ENCODE measurements at places on chromosomes 1 and 21.

GRCh38 chr1:171506525-171507304 lies 21.4 kb downstream of the PRRC2C start:
- DNase-seq: no peak

- DNase-seq: no peak
Observed at GRCh38 chr1:230749150-230749549, 2.0 kb downstream of the CAPN9 start.

- no peak for DNase-seq
Observed at GRCh38 chr1:90149101-90149500, 154.2 kb downstream of the ZNF326 start.

DNA sequence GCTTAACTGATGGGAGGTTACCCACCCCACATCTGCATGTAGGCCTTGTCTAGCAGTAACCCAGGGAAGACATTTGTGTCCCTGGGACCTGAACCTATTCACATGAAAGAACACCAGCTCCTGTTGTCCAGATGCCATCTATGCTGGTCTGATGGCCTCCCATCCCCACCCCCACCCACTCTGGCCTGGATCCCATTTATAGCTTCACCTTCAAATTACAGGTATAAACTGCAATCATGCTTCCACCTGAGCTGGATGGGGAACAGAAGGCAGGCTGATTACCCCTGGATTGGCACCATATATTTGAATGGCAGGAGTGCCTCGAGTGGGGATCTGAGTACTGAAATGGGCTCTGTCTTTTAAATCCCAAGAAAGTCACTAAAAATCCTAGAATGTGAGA lies 312.7 kb upstream of the USP24 start:
- DNase-seq: no peak

DNA sequence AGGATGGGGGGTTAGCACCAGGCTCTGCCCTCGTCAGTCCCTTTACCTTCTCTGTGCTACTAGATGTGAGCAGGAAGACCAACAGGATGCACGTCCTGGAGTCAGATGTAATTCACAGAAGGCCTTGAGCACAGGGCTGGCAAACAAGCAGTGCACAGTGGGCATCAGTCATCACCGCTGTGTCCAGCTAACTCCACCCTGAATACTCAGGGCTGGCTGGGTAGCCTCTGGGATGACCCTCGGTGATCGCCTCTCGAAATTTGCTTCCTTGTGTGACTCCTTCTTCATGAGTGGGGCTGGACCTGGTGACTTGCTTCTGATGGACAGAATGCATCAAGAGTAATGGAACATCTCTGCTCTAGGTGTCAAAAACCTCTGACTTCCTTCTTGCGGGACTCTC lies 92.2 kb upstream of the TMPRSS2 start:
- no peak for DNase-seq

DNA sequence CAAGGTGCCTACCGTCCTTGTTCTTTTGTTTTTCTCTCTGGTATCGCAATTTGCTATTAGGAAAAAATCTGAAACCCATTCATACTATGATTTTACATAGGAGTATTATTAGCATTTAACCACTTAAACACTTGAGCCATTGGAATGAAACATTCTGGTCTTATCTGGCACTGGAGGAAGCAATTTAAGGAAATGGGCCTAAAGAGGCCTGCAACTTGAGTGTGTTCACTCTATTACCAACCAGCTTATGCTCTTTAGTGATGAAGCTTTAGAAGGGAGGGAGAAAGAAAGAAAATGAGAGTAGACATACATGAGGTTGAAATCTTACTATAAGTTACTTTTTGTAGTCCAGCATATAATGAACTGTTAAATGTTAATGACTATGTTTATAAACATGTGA lies 5.7 kb downstream of the GJA5 start:
- no peak for DNase-seq

DNA sequence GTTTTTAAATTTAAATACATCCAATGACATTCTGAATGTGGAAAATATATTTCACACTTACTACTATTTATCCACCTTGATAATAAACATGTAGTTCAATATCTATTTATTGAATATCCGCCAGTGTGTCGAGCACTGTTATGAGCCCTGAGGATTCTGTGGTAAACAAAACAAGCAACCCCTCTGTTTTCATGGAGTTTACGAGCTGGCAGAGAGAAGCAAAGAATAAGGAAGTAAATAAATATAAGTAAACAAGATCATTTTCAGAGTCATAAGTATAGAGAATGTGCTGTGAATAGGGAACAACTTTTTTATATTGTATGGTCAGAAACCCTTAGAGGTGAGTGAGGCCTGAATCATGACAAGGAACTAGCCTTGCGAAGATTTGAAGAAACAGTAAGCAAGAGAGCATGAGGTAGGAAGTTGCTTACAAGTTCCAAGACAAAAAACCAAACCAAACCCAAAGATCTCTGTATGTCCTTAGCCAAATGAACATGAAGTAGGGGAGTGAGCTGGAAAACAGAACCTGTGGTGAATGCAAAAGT lies 6.4 kb upstream of the SERBP1 start:
- DNase-seq: no peak

DNA sequence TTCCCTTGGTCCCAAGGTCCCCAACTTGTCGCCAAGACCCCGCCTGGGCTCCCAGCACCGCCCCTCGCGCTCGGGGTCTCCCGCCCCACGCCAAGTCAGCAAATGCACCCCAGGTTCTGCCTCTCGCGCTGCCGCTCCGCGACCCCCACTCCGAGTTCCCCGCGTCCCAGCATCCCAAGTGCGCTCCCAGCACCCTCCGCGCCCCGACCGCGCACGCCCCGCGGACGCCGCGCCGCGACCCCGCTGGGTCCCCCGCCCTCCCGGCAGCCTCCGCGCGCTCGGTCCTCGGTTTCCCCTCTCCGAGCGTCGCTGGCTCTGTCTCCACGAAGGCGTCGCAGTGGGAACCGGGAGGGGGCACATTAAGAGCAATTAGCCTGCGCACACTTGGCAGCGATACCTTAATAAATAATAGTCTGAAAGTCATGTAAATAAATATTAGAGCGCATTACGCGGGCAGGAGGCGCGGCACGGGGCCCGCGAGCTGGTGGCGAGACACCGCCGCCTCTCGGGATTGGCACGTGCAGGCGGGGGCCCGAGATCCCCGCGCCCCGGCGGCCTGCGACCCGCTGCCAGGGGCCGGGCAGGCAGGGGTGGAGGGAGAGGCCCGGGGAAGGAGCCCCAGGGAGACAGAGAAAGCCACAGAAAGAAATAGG lies 75.9 kb downstream of the VWA5B1 start:
- no peak for DNase-seq

GRCh38 chr1:62613325-62613727 lies 16.0 kb downstream of the ANGPTL3 start:
- no peak for DNase-seq

DNA sequence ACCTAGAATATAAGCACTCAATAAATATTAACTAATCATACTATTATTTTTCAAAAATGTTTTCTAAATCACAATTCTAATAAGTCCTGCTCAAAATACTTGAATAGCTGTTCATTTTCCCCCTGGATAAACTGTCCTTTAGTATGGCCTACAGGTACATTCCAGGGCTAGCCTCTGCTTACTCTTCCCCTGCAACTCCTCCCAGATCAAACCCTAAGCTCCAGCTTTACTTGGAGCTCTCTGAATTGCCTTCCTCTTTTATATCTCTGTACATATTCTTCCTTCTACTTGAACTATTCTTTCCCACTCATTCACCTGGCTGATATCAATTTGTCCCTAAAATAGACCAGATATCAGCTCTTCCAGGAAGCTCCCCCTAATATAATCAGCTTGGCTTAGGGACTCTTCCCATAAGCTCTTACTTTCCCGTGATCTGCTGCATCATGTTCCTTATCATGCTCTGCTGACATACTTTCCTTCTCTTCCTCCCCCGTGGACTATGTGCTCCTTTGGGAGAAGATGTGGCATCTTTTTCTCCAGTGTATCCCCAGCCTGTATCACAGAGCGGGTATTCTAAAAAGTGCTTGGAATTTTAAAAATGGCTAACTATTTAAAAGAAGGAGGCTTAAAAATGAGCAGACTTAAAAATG lies 43.1 kb upstream of the PIGC start:
- DNase-seq: no peak

DNA sequence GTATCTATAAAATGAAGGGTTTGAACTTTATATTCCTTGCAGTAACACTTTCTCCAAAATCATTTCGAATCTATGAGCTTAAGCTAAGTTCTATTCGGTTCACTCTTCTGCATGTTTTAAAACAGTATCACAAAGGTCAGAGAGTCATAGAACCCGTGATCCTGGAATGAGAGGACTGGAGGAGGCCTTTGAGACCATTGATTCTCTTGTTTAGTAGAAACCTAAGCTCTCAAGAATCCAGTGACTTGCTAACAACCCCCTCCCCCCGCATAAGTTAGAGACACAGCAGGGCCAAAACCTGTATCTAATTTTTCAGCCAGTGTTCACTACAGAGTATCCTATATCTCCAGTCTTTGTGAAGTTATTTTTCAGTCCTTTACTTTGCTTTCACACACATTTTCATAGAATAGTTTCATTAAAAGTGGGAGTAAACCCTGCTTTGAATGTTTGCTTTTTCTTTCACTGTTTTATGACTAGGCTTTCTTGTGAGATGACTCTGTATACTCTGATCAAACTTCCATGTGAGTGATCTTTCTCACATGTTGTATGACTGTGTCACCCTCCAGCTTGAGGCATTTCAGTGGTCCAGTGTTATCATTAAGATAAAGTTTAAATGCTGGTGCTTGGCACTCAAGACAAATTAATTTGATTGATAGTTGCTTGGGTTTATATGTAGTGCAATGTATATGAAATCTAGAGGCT lies 275.4 kb upstream of the SGIP1 start:
- no peak for DNase-seq

DNA sequence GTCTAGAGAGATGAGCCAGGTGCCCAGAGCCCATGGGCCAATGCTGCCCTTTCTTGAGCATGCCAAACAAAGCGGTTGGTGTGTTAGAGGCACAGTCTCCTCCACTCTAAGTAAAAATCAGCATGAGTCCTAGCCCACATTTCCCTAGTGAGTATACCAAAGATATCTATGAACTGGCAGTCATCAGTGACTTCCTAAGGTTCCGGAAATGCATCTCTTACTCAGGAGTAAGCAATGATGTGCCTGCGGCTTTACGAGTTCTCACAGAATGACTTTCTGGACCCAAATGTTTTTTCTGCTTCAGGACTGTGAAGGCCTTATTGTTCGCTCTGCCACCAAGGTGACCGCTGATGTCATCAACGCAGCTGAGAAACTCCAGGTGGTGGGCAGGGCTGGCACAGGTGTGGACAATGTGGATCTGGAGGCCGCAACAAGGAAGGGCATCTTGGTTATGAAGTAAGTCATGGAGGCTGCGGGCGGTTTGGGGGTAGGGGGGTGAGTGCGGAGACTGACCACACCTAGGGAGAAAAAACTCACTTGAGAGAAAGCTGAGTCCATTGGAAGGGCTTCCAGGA lies 9.2 kb downstream of the PHGDH start:
- no peak for DNase-seq

- DNase-seq: no peak
Observed at GRCh38 chr1:27885114-27885528, 12.8 kb downstream of the THEMIS2 start.

- no peak for DNase-seq
Observed at GRCh38 chr1:205477121-205477758, 21.4 kb upstream of the BLACAT1 start.

- no peak for DNase-seq
Observed at GRCh38 chr1:237239248-237239647, 197.3 kb downstream of the RYR2 start.

- no peak for DNase-seq
Observed at GRCh38 chr1:223326776-223327175, 37.2 kb downstream of the SUSD4 start.

GRCh38 chr21:37292941-37293340 lies 25.8 kb upstream of the VPS26C start:
- no peak for DNase-seq

GRCh38 chr21:42044871-42045495 lies 26.1 kb upstream of the UMODL1 start:
- DNase-seq: no peak

DNA sequence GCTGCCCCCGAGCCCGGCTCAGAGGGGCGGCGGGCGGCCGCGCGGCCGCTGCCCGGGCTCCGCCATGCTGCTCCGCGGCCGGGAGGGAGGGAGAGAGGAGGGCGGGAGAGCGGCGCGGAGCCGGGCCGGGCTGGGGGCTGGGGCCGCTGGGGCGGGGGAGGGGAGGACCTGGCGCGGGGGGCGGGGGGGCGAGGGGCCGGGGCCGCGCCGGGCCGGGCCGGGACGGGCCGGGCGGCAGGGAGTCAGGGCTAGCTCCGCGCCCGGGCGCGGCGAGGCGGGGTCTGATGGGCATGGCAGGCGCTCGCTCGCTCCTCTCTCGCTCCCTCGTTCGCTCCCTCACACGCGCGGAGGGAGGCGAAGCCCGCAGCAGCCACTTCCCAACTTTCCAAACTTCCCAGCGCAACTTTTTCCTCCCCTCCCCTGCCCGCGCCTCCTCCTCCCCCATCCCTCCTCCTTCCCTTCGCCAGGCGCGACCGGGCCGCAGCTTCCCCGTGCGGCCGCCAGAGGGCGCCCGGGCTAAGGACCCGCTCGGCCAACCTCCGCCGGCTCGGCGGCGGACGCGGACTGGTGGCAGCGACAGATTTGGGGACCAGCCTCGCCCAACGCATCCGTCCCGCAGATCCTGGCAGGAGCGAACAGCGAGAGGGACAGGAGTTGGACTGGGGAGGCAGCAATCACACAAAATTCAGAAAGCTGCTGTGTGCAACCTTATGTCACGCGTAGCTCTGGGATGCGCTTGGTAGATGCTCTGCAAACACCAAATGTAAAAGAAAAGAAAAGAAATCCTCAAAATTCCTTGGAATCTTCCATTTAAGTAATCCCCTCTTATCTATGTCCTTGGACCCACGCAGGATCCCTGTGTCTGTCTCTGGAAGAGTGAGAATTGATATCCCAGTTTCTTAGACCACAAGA lies at the start of gene TRABD2B:
TSS of gene TRABD2B (minus strand) at position 97 of the 912 bp plus-strand sequence.
- DNase-seq: peak; percentile 50

- no peak for DNase-seq
Observed at GRCh38 chr1:11339346-11340232, 66.6 kb downstream of the UBIAD1 start.

GRCh38 chr21:16777041-16777720 lies 735.7 kb upstream of the CXADR start:
- DNase-seq: no peak

DNA sequence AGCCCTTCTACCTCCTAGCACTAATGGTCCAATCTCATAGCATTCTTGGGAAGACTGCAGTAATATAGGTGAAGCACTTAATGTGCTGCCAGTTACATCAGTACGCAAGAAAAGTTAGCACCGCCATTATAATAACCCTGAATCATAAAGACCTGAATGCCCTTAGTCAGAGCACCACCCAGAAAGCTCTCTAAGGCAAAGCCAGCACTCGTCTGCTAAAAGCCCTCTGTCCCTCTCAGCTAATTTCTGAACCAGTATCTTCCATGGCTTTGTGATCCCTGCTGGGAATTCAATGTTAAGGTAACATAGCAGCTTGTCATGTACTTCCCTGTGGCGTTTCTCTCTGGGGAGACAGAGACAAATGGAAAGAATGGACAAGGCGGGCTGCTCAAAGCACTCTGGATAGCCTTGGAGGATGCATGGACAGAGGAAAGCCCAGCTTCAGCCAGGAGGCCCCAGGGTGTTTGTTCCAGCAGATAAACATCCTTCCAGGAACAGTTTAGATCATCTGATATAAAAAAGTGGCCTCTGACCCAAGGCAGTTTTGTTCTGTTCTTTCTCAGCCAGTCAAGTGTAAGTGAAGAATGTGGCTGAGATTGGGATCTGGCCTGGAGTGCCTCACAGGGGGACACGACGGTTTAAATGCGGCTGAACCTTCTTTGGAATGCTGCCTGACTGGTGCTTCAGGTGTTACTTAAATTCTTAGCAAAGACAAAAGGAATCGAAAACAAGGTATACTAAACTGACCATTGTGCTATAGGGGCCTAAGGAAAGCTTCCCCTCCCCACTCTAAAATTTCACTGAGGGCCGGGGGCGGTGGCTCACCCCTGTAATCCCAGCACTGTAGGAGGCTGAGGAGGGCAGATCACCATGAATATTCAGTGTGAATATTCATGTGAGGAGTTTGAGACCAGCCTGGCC lies 58.1 kb upstream of the VTCN1 start:
- no peak for DNase-seq

Measured in CD4-positive, alpha-beta T cell treated with Interleukin-2 at 100 ng/mL for 4 hours (primary cell).